ENCODE measurements at places on chromosomes 7 and 10.
A peak's percentile ranks its signal among the peaks of the same experiment; 100 is the strongest.

GRCh38 chr7:88756802-88757201 lies 2.7 kb upstream of the ZNF804B start:
- no peak for DNase-seq

GRCh38 chr10:89351412-89351779 lies 23.6 kb downstream of the IFIT3 start:
- DNase-seq, result no peak

DNA sequence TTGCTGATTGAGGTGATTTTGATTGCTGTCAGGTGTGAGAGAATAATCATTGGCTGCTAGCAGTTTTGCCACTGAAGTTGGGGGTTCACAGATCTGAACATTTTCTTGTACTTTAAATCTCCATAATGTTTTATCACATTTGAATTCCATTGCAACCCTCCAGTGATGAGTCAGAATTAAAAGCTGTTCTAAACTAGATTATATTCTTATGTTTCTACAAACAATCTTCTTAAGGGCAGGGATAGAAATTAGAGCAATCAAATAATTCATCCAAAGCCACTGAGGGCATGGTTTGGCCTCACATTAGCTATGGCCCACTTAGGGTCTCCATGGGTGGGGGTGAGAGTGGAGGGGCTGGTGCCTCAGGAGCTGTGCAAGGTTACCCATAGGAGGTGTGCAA lies 53.0 kb upstream of the RPA3 start:
- DNase-seq, result no peak

DNA sequence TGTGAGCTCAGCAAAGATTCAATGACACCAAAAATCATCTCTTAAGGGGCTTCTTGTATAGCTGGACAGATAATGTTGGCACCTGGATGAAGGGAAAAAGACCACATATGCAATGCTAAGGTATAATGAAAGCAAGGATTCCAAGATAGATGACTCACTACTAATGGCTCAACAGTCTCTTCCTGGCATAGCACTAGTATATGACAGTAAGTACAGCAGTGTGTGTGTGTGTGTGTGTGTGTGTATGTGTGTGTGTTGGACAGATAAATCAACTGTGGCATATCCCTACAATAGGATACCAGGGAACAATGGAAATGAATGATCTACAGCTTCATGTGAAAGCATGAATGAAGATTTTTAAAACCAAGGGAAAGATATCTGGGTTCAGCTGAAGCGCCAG lies 257.1 kb downstream of the SFMBT2 start:
- DNase-seq, result no peak

GRCh38 chr10:79374312-79375191 lies 27.3 kb downstream of the PPIF start:
- DNase-seq, result peak; percentile 66

- DNase-seq, result no peak
These were observed 40.3 kb upstream of the EFCAB10 start for GRCh38 chr7:105621617-105622016.

- DNase-seq, result no peak
These were observed at the start of gene NPY for GRCh38 chr7:24283897-24284698. NPY (plus strand) TSS chr7:24284190; CDS start chr7:24285241, 1,051 bp downstream.

- no peak for DNase-seq
These were observed 232.0 kb upstream of the PCDH15 start for GRCh38 chr10:55033061-55033460.

GRCh38 chr10:113739577-113739976 lies 11.9 kb upstream of the PLEKHS1 start:
- no peak for DNase-seq

- DNase-seq, result no peak
These were observed 23.0 kb upstream of the CDK13 start for GRCh38 chr7:39927018-39927417.

DNA sequence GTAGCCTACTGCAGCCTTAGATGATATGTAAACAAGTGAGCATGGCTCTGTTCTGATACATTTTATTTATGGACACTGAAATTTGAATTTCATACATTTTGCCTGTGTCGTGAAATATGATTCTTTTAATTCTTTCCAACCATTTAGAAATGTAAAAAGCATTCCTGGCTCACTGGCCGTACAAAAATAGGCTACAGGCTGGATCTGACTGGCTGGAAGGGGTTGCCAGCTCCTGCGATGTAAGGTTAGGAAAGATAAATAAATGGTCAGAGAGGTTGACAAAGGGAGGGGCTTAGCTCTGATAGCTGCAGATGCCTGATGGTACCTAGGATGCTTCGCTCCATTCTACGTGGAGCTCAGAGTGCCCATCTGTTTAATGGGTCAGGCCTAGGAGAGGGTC lies 3.4 kb downstream of the ADCYAP1R1 start:
- no peak for DNase-seq

- no peak for DNase-seq
These were observed 20.3 kb downstream of the PPIF start for GRCh38 chr10:79367426-79368189.

- no peak for DNase-seq
These were observed 65.8 kb downstream of the MICALL2 start for GRCh38 chr7:1393421-1393820.

DNA sequence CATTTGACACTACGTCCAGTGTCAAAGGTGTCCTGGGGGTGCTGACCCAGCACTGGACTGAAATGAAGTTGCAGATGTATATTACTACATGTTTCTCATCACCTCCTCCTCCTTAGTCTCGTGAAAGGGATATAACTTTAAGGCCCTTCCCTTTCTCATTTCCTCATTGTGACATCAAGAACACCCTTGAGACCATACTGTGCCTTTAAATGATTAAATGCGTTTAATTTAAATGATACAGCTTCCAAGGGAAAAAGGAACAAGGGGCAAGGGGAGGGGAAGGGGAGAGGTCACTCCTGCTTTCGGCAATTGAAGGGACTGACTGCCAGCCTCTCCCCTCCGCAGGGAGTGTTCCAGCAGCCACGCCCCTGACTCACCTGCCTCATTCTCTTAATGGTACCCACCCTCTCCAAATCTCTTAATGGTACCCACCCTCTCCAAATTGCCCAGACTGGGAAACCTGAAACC lies 80.5 kb upstream of the KMT2E start:
- no peak for DNase-seq

DNA sequence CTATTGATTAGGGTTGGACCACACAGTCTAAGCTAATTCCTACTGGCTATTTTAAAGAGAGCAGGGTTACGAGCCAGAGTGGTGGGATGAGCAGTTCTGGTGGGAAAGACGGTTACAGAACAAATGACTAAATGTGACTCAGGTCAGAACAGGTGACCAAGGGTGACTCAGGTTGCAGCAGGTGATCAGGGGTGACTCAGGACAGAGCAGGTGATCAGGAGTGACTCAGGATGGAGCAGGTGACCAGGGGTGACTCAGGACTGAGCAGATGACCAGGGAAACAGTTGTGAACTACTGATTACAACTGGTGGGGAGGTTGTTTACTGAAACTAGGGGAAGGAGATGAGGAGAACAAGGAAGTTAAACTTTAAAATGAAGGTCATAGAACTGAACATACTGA lies 366.3 kb downstream of the ABCA13 start:
- no peak for DNase-seq

DNA sequence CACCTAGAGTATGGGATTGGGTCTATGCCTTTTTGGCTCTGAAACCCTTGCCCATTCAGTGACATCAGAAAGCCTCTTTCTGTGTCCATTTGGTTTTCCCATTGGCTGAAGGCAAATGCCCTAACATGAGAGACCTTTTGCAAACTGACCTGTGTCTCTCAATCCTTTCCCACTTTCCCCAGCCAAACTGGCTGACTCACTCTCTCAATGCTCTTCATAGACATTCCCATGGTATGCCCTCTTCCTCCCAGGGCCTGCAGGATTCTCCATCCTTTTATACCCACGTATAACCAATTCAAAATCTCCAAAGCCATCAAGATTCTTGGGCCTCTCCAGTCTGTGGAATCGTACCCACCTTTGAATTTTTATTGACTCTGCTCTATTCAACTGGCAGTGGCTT lies 563.3 kb downstream of the GATA3 start:
- DNase-seq, result no peak

DNA sequence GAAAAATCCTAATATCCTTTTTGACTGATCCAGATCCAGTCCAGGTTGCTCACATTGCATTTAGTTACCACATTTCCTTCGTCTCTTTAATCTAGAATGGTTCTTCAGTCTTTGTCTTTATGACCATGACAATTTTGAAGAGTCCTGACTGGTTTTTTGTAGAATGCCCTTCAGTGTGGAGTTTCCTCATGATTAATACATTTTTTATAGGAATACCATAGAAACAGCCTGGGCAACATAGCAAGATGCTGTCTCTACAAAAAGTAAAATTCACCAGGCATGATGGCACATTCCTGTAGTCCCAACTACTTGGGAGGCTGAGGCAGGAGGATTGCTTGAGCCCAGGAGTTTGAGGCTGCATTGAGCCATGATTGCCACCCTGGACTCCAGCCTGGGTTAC lies 285.0 kb upstream of the KAT6B start:
- no peak for DNase-seq

- no peak for DNase-seq
These were observed 10.1 kb downstream of the DENND10 start for GRCh38 chr10:119113751-119114732.

- DNase-seq, result no peak
These were observed 316.1 kb upstream of the MTPN start for GRCh38 chr7:136293272-136293671.

DNA sequence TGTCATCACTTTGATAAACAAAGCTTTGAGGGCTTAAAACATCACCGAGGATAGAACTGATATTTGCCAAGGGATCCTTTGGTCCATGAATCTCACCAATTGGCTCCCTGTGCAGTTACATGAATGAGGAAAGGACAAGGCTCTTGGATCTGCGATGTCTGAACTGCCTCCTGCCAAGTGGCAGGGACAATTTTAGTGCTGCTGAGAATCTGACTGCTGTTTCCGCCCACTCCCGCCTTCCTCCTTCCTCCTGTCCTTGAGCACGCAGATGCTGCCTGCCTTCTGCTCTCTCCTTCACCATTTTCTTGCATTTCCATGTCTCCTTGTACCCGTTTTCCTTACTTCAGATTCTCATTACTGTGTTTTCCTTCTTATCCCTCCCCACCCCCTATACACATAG lies 26.8 kb upstream of the ITPRID1 start:
- DNase-seq, result no peak

DNA sequence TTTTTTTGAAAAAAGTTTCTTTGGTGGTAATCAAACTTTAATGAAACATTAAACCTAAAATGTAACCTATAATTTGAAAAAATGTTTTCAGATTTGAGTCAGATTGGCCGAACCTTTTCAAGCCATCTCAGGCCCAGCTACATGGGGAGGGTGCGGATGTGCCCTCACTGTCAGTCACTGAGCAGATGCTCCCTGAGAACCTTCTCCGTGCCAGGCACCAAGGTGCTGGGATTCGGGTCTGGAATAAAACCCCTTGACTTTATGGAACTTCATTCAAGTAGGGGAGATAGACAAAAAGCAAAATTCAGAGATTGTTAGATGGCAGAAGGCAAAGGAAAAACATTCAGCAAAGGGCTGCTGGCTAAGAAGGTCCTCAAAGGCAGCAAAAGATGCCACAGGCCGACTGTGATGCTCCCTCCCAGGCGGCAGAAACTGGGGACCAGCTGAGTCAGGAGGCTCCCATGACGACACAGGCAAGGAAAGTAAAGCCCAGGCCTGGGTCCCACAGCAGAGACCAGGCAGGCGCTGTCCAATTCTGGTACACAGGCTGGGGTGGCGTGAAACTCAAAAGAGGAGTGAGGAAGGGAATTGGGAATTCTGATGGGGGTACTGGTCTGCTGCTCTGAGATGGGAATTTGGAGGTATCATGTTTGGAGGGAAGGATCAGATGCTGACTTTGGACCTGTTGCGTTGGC lies 82.2 kb upstream of the DDC start:
- DNase-seq, result no peak

DNA sequence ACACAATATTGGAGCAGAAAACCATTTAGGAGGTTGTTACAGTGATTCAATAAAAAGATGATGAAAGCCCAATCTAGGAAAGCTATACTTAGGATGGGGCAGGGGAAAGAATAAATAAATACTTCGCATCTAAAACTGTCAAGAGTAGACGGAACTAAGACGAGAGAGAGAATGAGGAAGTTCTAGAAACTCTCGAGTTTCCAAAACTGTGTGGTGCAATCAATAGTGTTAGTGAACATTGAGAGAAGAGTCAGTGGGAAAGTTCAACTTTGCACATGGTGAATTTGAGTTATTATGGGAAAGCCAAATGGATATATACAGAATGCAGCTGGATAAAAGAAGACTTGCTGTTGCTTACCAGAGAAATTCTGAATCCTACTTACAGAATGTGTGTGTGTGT lies 133.8 kb upstream of the MEOX2 start:
- no peak for DNase-seq

Measured in activated CD4-positive, alpha-beta T cell treated with anti-CD3 and anti-CD28 coated beads for 24 hours (primary cell).